Liver (tissue), 10 donors: ENCODE measurements at places on chromosomes 16 and 17. TPM values are rescaled to one million over a fixed set of nuclear protein-coding genes. Genes with fewer than 3 reads are reported as not detected.

DNA sequence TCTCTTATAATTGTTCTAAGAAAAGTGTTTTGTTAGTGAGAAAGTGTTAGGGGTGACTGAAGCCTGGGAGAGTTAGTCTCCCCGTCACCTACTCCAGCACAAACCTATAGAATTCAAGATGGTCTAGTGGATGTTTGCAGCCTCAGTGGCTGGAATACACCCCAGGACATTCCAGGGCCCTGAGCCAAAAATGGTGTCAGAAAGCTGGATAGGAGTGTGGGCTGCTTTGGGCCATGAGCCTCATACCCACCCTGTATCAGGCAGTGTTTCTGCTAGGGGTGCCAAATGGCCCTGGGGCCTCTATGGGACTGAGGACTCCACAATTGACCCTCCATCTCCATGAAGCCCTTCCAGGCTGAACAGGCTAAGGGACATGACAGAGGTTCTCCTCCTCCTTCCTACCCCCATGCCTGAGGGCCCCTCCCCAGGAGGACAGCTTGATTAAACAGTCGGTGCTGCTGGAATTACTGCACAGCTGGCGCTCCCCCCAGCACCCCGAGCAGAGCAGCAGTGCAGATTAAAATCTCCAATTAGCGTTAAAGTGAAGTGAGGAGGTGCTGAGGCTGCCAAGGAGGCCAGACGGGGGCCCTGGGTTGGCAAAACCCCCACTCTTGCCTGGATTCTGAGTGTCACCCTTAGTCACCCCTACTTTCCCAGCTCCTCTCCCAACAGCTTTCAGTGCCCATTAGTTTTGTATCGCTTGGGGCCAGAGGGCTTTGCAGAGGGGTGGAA lies 59.1 kb downstream of the NEUROD2 start:
- no peak for DNase-seq

HAP1 gene
- total RNA-seq, result 0.05 TPM

DNAH17 gene
- not detected for total RNA-seq

- no peak for DNase-seq
These were observed 97.9 kb upstream of the CRHR1 start for GRCh38 chr17:45686250-45686649.

- DNase-seq, result no peak
These were observed 120.3 kb downstream of the MRM1 start for GRCh38 chr17:36721560-36722120.

DNA sequence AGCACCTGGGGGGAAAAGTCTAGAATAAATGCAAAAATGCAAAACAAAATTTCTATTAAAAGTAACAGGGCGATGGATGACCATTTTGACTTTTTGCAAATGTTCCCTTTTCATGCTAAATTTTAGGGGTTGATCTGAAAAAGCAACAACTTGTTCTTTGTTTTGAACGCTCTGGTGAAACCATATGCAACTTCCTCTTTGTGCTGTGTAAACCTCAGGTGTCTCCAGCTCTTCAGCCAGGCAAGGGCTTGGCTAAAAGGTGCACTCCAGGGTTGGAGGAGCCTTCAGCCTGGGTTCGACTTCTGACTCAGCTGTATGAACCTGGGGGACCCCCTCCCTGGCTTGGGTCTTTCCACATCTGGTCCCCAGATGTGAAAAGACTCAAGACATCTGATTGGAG lies 9.5 kb downstream of the IRF8 start:
- no peak for DNase-seq

DNA sequence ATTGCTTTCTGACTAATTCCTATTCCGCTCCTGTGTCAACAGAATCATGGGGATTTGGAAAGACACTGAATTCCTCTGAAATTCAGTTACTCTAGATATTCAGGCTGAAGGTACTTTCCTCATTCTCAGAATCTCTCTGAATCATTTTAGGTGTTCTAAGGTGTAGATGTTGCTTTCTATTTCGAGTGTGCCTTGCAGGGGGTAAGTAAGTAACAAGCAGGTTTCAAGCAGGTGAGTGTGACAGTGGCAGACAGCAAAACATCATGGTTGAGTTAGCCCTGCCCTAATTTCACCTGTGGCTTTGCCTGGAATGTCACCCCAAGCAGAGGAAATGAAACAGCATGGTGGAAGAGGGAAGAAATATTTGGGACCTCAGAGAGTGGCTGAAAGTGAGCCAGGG lies 75.1 kb downstream of the SHISA9 start:
- no peak for DNase-seq

DNA sequence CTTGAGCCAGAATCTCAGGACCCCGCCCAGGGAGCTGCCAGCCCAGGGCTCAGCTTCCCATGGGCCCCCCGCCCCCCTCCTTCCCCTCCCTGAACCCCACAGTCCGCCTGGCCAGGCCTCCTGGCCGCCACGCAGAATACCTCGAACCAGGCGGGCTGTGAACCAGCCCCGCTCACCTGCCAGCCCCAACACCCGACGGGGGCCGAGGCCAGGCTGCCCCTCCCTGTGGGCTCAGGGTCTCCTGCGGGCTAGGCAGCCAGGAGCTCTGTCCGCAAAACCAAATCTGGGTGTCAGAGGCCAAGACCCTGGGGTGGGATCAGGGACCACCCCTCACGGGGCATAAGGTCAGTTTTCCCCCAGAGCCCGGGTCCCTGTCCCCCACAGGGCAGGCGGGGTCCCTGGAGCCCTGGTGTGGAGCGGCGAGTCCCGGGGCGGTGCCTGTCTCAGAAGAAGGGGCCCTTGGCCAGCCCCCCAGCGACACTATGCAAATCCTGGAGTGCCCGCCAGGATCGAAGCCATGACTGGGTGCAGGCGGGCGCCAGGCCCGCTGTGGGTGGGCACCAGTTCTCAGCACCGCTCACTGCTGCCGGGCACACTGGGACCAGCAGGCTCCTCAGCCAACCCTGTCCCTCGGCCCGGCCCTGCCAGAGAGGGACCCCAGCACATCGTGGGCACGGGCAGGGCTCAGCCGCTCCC lies 6.4 kb upstream of the PRR35 start:
- DNase-seq, result no peak

GP1BA gene
- 2.3 TPM for total RNA-seq

STAT5A gene
- total RNA-seq, result 37.7 TPM

KRTAP3-2 gene
- total RNA-seq, result not detected

GRCh38 chr17:82212331-82213250 lies at the start of gene CCDC57:
CCDC57 (minus strand) TSS chr17:82212842; CDS start chr17:82201944, 10,898 bp downstream.
- DNase-seq, result peak; percentile 76

ATP2C2 gene
- total RNA-seq, result 0.17 TPM

KRT40 gene
- total RNA-seq, result not detected

DNA sequence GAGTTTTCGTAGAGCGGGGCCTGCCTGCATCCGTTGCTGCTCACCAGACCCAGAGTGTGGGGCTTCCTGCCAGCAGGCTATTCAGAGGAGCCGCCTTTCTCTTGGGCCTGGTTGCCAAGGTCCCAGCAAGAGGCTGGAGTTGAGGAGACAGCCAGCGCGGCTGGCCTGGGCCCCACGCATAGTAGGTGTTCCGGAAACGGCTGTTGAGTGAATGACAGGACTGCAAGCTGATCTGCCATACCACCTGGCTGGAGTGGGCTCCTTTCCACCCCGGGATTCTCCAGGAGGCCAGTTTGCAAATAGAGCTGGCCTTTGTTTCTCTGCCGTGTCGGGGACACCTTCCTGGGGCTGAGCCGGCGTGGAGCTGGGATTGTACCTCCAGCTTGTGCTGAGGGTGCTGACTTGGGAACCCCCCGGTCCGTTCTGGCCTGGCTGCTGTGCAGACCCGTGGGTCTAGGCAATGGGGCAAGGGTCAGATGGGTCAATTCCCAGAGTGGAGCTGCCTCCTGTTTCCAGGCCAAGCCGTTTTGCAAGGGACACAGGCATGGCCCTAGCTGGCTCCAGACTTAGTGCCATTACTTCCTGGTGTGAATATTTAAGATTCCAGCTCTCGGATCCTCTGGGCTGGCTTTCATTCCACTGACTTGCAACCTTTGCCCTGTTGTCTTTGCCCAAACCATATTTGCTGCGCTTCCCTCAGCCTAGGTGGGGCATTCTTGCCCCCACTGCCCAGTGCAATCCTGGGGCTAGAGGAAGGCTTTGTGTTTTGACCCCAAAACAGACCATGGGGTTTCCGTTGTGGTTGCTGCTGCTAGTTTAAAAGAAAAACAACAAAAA lies 68.8 kb downstream of the CMIP start:
- no peak for DNase-seq

GRCh38 chr16:11333010-11333409 lies 12.2 kb upstream of the RMI2 start:
- DNase-seq, result no peak

DNA sequence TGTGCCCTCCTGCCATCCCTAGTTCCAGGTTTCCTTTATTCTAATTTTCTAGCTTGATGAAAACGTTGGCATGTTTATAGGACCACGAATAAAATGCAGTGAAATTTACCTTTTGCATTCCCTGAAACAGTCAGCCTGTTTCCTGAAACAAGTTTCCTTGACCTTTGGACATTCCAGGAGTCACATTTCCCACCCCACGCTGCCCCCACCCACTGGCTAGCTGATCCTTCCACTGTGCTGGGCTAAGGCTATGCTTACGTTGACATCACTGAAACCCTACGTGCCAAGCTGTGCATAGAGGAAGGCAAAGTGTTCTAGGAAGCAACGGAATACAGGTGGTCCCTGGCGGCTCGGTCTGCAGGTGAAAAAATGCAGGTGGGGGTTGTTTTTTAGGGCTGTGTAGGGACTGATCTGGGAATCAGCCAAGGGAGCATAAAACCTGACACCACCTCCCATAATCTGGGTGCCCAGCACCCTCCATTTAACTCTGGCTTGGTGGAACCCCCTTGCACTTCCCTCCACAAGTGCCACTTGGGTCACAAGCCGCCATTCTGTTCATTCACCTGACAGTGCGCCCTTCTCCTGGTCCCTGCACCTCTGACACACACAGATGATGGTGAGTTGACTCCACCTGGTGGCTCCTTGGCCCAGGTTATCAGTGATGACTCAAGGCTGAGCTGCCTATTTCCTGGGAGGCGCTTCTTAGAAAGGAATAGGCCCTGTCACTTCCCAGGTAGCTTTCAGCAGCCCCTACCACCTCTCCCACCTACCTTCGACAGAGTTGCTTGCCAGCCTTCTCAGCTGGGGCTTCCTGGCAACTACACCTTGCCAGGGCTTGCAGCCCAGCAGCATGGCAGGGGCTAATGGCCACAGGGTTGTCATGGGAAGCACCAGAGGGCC lies 83.7 kb downstream of the N4BP1 start:
- no peak for DNase-seq

DNA sequence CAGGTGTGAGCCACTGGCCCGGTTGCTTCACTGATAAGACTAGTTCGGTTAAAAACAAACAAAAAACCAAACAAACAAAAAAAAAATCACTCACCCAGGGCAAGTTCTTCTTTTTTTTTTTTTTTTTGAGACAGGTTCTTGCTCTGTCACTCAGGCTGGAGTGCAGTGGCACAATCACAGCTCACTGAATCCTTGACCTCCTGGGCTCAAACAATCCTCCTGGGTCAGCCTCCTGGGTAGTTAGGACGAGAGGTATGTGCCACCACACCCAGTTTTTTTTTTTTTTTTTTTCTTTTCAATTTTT lies 119.5 kb upstream of the CORO6 start:
- DNase-seq, result no peak

GRCh38 chr17:39281806-39282205 lies 56.1 kb upstream of the STAC2 start:
- no peak for DNase-seq

- no peak for DNase-seq
These were observed 1.2 kb upstream of the HSF4 start for GRCh38 chr16:67163164-67163998.

SEZ6 gene
- total RNA-seq, result not detected

RBFOX1 gene
- not detected for total RNA-seq

- no peak for DNase-seq
These were observed 9.1 kb downstream of the ITGAM start for GRCh38 chr16:31268891-31269290.

- DNase-seq, result no peak
These were observed 95.4 kb upstream of the TOB1 start for GRCh38 chr17:50961282-50962220.

DNA sequence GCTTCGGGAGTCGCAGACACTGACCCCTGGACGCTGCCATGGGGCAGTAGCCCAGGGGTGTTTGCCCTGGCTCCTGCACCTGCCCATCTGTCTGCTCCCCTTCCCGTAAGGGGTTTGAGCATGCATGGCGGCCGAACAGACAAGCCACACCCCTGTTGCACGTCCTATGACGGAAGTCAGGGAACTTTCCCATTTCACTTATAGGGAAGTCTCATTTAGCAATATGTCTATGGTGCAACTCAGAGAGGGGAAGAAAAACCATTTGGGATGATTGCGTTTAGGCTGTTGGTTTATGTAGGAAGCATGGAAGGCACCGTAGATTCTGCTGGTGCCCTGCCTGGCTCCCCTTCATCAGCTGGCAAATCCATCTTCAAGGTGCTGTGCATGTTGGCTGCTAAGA lies 112.5 kb downstream of the HAPSTR1 start:
- DNase-seq, result no peak

DNA sequence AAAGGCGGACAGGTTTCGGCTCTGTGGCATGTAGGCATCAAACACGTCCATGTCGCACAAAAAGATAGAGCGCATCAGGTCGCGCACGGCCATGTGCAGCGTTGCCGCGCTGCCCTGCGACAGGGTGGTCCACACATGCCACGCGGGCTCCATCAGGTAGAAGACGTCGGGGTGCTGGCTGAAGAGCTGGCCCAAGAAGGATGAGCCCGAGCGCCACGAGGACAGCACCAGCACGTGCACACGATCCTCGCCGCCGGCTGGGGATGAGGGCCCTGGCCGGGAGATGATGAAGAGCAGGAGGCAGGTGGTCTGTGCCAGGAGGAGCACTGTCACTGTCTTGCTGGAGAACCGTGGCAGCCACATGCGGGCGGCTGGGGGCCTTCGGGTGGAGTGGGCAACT lies 5.9 kb downstream of the CHST5 start:
- DNase-seq, result no peak

DNA sequence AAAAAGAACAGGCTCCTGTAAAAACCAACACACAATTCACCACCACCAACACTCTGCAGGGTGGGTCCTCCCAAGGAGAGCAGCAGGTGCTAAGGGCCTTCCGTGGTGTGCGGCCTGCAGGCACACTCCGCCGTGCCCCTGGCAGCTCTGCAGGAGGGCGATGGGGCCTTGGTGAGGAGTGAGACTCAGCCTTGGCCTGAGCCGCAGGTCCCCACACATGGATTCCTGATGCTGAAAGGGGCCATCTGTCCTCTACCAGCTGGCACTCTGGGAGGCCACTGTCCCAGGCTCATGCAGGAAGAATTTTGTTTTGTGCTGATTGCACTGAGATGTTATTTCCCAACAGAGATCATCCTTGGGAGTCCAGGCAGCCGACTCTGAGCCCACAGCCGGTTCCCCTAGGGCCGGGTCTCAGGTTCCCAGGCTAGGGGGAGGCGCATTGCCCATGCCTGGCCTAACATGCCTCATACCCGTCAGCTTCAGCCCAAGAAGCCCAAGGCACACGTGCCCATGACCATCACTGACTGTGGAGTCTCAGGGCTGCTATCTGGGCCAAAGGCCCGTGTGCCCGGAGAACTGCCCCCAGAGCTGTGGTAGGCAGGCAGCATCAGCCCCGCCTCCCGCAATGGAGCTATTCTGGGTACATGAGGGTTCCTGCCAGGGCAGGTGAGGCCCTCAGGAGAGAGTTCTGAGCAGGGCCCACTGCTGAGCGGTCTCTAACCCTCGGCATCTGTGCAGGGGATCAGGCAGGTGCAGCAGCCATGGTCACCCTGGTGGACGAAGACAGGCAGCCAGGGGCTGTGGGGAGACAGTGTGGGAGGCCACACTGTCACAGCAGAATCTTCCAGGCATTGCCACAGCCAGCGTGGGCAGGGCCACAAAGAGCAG lies 97.9 kb upstream of the ZNF469 start:
- no peak for DNase-seq
